ENCODE measurements at places on chromosomes 11 and 22.

GRCh38 chr11:108805030-108805429, 140.2 kb downstream of the DDX10 start:
- no peak for DNase-seq

DNA sequence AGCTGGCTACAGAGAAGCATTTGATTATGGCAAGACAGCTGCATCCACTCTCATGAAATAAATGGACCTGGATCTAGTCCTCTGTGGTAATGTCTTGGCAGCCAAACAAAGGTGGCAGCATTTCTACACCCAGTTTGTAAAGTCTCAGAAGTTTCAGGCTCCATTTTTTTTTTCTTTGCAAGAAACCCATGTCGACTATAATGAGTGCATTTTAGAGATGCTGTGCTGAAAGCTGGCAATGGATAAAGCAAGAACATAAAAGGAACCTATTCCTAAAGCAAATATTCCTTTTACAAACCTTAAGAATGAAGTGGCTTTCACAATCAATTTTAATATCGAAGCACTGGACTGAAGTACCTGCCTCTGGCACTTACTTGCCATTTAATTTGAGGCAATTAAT, 33.5 kb downstream of the THAP12 start:
- DNase-seq, result no peak

- DNase-seq, result no peak
These were observed 5.0 kb downstream of the DGKZ start for GRCh38 chr11:46352063-46352841.

DNA sequence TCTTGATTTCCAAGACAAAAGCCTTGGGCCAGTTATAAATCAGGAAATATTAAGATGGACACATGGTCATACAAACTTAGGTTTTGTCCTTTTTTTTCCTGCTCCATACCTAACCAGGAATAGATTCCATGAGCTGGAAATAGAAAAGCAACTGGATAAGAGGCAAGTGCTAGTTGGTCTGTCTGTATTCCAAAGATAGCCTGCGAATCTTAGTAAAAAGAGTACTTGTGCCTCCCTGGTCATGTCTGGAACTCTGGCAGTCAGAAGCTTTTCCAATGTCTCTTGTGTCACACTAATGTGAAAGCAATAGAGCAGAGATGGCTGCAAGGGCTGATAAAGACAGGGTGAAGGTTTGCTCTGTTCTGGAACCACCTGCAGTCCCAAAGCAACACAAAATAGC, 590.2 kb upstream of the ANO5 start:
- no peak for DNase-seq

- no peak for DNase-seq
These were observed 50.3 kb downstream of the CD6 start for GRCh38 chr11:61021661-61022212.

DNA sequence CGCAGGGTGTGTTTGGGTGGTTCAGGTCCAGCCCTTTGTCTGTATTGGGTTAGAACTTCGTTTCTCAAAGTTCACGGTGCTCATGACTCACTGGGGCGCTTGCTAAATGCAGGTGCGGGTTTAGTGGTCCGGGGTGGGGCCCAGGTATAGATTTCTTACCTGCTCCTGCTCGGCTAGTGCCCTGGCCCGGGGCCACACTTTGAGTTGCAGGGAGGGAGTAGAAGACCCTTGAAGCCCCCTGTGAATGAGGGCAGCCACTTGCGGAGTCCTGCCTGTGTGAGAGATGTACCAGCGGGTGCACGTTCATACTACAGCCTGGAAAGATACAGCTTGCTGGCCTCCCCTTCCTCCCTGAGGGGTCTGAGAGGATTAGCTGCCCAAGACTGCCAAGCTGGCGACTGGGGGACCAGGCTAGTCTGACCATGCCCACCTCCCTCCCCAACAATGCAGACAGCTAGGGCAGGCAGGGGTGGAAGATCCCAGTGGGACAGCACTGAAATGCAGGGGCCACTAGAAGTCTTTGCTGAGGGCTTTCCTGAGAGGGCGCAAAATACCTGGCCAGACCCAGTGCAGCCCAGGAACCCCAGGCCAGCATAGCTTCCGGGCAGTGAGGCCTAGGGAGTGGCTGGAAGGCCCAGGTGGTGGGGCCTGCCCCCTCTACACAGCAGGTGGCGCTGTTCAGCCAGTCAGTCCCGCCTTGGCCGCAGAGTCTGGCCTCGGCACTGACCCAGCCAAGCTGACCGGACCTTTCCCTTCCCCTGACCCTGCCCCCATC, 5.1 kb upstream of the MYRF start:
- DNase-seq, result peak; percentile 59

DNA sequence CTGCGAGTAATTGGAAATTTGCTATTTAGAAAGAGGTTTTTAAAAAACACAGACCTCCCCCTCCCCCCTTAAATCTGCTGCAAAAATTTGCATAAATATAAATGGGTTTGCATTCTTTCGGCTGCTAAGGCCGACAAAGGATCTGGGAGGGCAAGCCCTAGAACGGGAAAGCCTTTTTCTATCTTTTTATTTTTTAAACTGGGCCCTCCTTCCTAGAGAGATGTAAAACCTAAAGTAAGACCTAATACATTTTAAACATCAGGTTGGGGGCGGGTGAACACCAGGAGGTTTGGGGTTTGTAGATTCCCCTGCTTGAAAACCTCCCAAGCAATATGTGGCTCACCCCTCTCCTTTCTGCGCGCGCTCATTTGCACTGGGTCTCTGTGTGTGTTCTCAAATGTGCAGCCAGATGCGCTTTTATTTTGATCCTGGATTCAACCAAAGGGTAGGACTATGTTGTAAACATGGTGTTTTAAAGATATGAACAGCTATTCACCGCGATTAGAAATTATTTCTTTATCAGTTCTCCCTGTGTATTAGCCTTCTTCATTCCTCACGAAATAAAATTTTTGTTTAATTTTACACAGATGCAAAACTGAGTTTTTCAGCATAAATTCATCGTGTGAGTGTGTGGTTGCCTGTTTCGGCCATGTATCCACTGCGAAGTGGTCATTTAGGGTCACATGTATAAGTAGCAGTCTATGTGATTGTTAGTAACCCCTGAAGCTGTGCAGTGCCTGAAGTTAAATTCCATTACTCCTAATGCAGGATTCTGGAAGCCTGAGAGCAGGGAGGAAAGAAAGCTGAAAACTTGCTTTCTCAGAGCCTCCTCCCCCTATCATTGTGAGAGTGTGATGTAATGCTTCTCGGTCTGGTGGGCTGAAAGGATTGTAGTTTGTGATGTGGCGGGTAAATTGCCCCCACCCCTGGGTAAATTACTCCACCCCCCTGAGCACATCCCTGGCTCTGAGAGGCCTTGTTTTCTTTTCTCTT, 988 bp downstream of the TNRC6B start:
- no peak for DNase-seq

- DNase-seq, result no peak
These were observed 625.4 kb downstream of the BRD1 start for GRCh38 chr22:49202226-49202625.

DNA sequence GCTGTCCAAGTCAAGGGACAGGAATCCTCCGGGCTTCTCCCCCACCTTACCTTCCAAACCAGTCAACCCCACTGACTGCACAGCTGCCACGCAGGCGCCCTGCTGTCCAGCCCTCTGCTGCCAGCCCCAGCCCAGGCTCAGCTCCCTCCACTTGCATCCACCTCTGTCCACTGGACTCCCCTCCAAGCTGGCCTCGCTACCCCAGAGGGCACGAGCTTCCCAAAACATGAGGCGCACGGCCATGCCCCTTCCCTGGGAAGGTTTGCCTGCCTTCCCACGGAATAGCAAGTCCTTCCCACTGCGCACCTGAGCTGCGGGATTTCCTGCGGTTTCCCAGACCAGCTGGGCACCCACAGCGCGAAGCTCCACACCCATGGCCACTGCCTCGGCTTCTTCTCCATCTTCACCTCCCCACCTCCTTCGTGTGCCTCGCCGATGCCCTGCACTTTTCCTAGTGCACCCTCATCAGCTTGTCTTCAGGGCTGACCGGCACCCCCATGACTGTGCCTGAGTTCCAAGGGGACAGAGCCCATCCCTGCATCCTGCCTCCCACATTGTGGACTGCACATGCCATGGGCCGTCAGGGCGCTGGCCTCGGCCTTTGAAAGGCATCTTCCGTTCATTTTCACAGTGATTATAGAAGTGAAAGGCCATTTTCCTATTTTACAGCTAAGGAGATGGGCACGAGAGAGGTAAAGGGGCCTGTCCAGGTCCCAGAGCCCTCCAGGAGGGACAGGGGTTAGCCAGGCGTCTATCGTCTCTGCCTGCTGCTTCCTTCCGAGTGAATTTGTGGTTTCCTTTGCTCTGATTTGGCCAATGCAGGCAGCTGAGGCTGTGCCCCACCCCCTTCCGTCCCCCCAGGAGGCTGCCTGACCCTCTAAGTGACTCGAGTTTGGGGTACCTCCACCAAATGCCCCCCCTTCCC, 16.4 kb downstream of the IFITM10 start:
- no peak for DNase-seq
